ENCODE measurements at places on chromosomes 6 and 20.

GRCh38 chr20:45917790-45918141 lies 5.8 kb upstream of the PLTP start:
- no peak for DNase-seq

- DNase-seq, result no peak
Observed at GRCh38 chr6:166540631-166541331, 45.7 kb downstream of the RAMACL start.

GRCh38 chr6:22411376-22412105 lies 114.7 kb upstream of the PRL start:
- no peak for DNase-seq

DNA sequence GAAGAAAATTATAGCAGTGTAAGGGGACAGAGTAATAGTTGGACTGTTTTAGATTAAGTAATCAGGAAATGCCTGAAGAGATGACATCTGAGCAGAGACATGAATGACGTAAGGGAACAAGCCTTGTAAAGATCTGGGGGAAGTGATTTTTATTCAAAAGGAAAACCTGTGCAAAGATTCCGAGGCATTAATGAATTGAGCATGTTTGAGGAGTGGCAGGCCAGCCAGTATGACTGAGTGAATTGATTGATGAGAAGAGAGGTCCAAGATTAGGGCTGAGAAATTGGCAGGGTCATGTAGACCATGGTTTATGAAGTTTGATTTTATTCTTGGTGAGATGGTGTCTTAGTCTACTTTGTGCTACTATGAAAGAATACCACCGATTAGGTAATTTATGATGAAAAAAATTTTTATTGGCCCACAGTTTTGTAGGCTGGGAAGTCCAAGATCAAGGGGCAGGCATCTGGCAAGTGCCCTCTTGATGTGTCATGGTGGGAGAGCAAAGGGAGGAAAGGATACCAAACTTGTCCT lies 95.1 kb downstream of the LIN28B start:
- DNase-seq, result no peak

GRCh38 chr20:48282591-48283228 lies 497.4 kb upstream of the SULF2 start:
- DNase-seq, result no peak

DNA sequence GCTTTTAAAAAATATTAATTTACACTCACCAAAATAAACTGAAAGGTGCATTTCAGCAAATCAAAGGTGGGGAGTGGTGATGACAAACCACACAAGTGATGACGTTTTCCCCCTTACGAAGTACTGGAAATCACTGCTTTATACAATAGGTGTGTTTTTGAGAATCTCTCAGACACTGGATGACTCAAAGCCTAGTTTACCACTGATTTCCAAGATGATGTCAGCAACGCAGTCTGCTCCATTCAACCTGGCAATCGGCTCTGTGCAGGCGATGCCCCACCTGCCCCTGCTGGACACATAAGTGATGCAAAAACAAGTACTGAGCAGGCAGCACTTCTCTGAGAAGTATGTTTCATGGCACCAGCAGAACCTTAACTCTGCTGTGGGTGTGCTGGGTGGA lies 114.4 kb downstream of the SOD2 start:
- no peak for DNase-seq

- DNase-seq, result no peak
Observed at GRCh38 chr20:42510686-42511085, 679.0 kb downstream of the PTPRT start.

- no peak for DNase-seq
Observed at GRCh38 chr6:111975466-111975865, 78.4 kb upstream of the CCN6 start.

GRCh38 chr6:44781912-44782597 lies 394.5 kb downstream of the CDC5L start:
- DNase-seq, result no peak

- no peak for DNase-seq
Observed at GRCh38 chr6:23269436-23269835, 700.1 kb downstream of the HDGFL1 start.

- DNase-seq, result no peak
Observed at GRCh38 chr6:91087908-91088307, 501.0 kb upstream of the MAP3K7 start.

DNA sequence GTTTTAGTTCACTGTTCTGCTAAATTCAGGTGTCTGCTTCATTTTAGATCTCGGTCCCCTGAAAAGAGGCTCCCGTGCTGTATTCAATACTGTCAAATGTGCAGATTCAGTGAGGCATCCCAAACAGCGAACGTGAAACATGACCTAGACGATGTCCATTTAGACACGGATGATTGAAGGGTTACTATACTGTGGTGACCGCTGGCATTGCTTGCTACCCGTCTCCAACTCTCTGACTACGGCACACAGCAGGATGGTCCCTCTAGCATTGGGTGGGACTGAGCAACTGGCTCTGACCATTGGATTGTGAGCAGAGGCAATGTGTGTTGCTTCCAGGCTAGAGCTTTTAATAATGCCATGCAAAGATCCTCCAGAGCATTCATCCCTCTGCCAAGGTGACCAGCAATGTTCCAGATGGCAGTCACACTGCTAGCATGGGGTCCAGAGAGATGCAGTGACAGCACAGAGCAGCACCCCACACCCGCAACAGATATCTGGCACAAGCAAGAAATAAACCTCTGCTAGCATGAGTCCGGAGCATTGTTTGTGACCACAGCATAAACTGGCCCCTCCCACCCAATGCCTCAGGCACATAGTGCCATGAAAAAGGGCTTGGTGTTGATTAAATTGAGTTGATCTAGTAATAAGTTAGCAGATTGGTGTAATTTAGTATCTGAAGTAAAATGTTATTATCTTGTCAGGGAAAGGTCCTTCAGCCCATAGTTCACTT lies 9.0 kb downstream of the METTL24 start:
- no peak for DNase-seq

DNA sequence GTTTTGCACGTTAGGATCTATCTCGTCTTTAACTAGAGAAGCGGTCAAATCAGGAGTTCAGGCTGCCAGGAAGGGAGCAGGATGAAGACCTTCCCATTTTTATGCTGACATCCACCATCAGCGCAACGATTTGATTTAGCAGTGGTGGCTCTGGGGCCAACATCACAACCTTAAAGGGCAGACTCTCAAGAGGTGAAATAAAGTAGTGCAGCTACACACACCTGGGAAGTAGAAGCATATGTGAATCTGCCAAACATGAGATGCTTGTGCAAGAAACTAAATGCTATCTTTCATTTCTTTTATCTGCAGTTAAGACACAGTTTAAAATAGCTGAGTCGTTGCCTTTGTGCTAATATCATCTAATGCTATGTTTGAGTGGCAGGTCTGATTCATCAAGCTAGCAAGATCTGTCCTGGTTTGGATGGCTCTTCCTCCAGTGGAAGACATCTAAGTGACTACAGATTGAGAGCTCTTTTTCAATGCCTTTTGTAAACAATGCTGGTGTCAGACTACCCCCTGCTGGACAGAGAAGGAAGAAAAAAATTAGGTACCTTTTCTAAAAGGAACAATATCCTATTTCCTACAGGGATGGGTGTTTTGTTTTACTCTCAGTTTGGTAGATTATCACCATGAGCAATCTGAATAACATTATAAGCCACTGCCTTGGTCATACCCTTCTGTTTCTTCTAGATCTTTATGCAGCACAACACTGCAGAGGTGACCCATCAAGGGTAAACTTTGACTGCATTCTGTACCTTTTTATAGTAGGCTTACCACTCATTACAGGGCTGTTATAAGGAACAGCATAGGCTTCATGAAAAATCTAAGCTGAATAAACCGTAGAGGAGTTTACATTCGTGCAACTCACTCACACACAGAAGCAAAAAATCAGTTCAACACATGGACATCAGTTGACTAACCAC lies 171.6 kb upstream of the FBXL4 start:
- DNase-seq, result no peak

GRCh38 chr6:167795321-167795811 lies 31.3 kb upstream of the AFDN start:
- DNase-seq, result no peak

DNA sequence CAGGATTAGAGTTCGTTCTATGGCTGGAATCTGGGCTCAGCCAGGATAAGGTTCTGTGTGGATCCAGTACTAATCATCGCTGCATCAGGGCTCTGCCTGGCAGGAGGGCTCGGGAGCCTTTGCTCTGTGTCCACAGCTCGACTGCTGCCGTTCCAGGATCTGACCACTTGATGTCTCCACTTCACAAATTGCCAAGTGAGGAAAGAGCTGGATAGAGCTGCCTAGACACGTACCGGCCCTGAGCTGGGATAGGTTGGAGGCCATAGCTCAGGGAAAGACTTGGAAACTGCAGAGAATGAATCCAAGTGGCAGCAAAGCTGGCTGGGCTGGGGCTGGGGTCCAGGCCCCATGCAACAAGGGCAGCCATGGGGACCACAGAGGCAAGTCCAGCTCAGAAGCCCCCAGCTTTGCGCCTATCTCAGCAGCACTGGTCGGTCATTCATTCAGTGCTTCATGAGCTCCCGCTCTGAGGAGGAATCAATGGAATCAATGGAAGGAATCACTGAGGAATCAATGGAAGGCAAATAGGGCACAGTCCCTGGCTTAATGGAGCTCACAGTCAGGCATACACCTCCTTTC lies 38.0 kb upstream of the TOP1 start:
- peak; percentile 87 for DNase-seq

DNA sequence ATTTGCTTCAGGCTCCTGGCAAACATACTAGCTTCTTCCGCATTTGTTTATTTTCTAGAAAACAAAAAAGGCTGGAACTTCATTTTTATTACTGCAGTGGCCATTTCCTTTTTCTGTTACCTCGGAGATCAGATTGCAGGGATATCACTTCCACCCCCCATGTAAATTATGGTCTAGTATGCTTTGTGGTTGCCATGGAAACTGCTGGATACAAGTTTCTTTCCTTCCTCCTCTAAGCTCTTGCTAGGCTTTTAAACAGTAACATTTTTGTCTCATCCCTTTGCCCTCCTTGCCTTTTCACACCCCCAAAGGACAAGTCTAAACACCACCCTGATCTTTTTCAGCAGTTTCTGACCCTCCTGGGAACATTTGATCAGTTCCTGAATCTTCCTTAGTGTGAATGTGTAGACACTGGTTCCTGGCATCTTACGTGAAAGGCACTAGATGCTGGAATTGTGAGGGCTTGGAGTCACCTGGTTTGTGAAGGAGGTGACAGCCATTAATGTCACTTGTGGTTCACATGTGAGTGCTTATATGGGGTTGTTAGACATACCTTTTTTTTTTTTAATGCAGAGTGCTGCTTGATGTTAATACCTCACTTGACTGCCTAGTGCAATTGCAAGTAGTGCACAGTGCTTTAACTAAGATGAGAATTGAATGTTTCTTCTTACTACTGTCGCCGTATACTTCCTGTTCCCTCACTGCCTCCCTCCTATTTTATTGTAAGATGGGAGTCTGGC lies 181.6 kb downstream of the JARID2 start:
- no peak for DNase-seq

DNA sequence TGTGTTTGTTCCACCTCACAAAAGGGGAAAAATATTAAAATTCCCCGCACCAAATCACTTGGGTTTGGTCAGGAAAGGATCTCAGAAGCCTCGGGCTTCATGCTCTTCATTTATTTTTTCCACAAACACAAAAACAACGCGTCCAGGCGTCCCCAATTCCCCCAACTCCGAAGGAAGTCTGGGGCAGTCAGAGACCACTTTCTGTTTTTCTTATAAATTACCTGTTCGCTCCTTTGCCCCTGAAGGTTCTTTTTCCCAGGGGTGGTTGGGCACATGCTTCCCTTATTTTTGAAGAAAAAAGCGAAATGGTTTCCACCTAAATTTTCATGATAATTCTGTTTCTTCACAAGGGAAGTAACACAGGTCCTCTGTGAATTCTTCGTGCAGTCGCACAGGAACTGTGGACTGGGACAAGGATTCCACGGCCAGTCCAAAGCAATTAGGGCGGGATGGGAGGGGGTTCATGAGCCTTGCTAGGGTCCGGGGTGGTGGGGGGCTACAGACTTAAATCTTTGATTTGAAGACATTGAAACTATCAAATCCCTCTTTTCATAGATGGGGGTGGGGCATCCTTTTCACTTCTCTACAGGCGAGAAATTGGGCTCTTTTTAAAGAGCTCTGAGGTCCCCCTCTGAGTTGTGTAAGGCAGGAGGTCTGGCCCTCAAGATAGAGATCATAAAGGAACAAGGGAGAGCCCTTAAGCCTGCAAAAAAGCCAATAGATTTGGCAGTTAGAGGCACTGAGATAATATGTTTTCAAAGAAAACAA lies 30.5 kb upstream of the HFE start:
- no peak for DNase-seq

- DNase-seq, result no peak
Observed at GRCh38 chr6:10014557-10014956, 400.3 kb downstream of the TFAP2A start.

DNA sequence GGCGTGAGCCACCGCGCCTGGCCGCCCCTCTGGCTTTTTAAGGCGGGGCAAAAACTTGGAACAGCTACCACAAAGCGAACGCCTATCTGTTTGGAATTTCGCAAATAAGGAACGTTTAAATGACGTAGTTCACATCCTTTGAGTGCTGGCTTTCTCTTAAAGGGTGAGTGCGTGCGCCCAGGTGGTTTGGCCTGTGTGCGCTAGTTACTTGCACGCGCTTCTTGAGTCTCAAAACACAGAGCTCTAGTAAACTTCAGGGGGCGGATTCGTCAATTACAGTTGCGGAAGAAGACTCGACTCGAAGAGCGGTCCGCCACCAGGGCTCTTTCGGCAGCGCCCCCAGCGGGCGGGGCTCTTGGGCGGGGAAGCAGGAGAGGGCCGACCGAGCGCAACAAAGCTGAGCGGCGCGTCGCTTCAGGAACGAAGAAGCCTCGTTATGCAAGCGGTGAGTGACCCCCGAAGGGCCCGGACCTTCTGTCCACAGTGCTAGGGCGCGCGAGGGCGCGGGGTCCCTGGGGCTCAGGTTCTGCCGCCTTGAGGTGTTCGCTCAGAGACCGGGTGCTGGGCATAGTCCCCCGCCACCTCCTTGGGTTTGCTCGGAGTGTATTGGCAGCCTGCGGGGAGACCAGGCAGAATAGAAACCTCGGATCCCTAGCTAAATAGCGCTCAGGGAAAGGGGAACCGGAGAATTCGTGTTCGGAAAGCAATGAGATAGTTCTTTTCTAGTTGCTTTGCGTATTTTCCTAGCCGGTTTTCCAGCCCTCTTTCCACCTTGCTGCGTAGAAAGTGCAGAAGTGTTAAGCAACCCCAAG lies at the start of gene SYCP2L:
TSS of gene SYCP2L (plus strand) at position 362 of the 812 bp plus-strand sequence. CDS start at position 437, 75 bp downstream.
- DNase-seq, result peak; percentile 67
